GM12864 (cell line): ENCODE measurements at places on chromosomes 6 and 20.

DNA sequence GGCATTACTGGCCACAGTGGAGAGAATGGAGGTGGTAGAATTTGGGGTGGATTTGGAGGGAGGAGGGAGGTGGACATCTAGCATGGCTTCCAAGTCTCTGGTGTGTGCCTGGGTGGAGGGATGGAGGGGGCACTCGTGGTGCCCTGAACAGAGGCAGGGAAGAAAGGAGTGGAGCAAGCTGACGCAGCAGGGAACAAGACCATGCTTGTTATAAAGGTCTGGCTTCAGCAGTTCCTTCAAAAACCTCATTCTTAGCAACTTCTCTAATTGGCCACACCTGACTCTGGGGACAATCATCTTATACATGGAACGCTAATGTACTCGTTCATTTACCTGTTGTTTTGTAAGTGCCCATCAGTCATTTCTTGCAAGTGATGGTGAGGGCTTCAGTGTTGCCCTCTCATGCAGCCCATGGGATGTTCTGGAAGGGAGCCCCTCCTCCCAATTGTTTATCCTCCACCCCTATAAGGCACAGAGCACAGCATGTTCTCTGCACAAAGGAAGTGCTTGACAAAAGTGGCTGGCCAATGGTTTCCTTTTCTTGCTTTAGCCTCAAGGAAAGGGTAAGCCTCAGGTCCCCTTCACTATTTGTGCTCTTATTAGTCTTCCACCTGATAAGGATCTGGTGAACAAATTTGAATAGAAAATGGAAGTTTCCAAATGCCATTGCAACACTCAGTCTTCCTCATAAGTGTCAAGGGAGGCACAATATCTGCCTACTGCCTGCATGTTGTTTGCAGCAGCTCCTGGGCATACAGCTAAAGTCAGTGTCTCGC is 39.3 kb downstream of the GFOD1 start:
- DNase-seq = no peak

GRCh38 chr6:44534291-44534690 is 146.8 kb downstream of the CDC5L start:
- DNase-seq = no peak

GRCh38 chr20:58871533-58872102 is 19.1 kb downstream of the GNAS start:
- no peak for DNase-seq

DNA sequence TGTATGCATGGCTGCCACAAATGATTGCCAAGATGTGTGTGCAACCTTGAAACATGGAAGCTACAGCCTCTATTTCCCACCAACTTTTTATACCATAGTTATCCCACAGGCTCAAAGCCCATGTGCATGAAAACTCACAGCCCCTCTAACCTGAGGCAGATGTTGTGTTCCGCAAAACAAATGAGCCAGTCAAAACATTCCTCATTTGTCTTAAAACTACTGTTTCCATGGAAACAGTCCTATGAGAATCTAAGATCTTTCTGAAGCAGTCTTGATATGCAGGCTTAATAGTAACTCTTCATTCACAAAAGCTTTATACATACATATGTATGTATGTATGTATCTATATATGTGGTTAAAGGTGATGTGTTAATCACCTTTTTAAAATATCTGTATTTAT is 31.2 kb upstream of the MANEA start:
- DNase-seq = no peak

GRCh38 chr20:14929388-14929787 is 592.0 kb upstream of the FLRT3 start:
- no peak for DNase-seq

GRCh38 chr6:136526196-136526930 is 23.9 kb downstream of the MAP7 start:
- DNase-seq = no peak

DNA sequence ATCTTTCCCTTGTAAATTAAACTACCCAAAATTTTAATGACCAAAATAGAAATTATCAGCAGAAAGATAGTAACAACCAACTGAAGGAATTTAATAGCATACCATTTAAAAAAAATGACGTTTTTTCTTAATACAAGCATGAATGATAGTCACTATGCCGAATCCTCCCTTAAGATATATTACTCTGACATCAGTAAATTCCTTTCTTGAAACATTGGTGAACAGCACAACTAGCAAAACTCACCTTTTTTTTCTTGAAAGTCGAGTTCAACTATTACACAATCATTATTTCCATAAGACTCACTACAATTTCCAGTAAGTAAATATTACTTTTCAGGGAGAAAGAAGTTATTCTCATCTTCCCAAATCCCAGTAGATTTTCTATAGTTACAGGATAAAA is 433.2 kb downstream of the GRIK2 start:
- no peak for DNase-seq

- DNase-seq = no peak
Measured at GRCh38 chr6:151412909-151413308, 21.6 kb upstream of the ZBTB2 start.
